ENCODE measurements at places on chromosomes 12 and 14.
A peak's percentile ranks its signal among the peaks of the same experiment; 100 is the strongest.

DNA sequence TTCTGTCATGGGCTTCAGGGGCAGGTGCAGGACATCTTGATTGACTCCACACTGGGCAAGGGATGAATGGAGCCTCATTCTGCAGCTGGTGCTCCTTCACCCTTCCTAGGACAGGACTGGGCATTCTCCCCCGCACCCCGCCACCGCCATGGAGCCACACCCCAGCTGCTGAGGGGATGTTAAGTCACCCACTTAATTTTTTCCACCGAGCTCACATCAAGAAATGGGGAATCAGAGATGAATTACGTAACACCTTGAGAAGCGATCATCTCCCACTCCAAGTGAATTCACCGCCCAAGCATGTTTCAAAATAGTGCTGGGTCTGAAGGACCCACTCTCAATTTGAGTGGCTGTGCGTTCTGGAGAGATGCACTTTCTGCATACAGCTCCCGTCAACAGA, 94.2 kb downstream of the EML1 start:
- DNase-seq, result no peak

- DNase-seq, result no peak
Observed at GRCh38 chr12:131947482-131948027, 2.2 kb upstream of the EP400 start.

GRCh38 chr12:69466867-69467266, 3.3 kb upstream of the FRS2 start:
- no peak for DNase-seq

DNA sequence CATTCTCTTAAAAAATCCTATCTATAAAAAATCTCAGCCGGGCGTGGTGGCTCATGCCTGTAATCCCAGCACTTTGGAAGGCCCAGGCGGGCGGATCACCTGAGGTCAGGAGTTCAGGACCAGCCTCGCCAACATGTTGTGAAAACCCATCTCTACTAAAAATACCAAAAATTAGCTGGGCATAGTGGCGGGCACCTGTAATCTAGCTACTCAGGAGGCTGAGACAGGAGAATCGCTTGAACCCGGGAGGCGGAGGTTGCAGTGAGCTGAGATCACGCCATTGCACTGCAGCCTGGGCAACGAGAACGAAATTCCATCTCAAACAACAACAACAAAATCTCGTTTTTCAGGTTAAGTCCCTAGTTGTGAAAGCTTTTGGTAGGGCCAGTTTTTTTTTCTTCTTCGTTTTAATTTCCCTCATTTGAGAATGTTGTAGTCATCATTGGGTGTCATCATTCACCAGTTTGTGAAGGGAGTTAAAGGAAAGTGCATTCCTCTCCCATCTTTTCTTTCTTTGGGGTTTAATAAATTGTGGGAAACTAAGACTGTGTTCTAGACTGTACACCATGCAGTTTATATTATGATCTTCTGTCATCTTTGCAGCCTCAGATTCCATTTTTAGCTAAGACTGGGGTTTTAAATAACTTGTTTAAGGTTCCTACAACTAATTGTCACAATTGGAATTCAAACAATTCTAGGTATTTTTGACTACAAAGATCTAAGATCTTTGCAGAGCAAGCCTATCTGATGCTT, 23.9 kb downstream of the MDM2 start:
- no peak for DNase-seq

DNA sequence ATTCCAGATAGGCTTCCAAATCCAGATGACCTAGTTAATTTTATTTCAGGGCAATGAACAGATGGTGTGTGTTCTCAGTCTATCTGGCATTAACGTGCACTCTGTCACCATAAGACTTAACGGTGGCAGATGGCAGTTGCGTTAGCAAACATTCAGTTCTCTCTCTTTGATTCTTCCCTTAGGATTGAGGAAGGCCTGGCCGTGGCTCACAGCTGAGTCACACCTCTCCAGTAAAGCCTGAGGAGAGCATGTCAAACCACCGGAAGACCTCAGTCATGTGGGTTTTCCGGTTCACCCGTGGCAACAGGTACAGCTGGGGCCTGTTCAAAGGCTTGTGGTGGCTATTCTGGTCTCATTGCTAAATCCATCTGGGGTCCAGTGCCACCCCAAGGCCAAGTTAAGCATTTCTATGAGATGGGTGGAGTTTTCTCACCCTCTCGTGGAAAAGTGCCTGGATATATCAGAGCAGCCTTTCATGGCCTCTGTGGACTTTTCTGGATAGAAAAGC, 545.1 kb upstream of the ATP2B1 start:
- DNase-seq, result peak; percentile 94

GRCh38 chr12:106093246-106093645, 45.5 kb downstream of the NUAK1 start:
- no peak for DNase-seq
